Inflammatory macrophage treated with lipopolysaccharide for 4 hours (primary cell): ENCODE measurements at places on chromosomes 6 and 20.

DNA sequence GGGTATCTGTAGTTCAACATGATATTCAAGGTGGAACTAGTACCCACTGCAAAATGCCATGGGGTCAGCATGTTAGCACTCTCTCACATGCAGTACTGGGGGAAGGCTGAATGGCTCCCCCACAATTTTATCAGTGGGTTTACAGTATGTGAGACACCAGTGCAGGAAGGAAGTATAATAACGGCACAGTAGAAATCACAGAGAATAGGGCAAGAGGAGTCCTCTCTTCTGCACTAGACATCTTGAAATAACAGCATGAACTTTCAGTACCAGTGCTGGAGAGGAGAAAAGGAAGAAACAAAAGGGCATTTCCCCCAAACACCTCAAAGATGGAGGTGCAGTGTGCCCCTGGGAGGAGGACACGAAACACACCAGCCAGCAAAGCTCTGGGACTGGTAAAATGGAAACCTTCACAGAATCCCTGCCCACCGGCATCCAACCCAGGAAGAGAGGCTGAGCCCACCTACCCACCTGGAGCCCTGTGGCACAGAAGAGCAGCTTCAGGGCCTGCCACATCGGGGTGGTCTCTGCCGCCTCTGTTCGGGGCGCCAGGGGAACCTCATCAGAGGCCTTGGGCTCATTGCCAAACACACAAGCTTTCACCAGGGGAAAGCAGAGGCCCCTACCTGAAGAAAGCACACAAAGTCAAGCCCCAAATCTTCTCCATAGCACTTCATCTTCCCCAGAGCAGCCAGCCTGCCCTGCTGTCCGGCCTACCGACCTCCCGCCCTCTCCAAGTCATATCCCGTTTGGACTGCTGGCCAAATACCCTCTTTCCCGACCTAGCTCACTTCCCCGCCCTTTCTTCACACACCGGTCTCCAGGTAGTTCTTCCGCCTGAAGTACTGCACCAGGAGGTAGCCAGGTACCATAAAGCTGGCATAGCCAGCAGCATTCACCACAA, 1.2 kb downstream of the SLC35B2 start:
- DNase-seq = no peak

- peak; percentile 8 for DNase-seq
Observed at GRCh38 chr6:16512544-16513290, 248.5 kb downstream of the ATXN1 start.

DNA sequence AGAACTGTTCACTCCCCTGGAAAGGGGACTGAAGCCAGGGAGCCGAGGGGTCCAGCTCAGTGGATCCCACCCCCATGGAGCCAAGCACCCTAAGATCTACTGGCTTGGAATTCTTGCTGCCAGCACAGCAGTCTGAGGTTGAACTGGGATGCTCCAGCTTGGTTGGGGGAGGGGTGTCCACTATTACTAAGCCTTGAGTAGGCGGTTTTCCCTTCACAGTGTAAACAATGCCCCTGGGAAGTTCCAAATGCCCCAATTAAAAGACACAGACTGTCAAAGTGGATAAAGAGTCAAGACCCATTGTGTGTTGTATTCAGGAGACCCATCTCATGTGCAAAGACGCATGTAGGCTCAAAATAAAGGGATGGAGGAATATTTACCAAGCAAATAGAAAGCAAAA, 150.2 kb downstream of the LPA start:
- DNase-seq = no peak

GRCh38 chr6:111739257-111739696, 133.6 kb upstream of the TRAF3IP2 start:
- peak; percentile 44 for DNase-seq

DNA sequence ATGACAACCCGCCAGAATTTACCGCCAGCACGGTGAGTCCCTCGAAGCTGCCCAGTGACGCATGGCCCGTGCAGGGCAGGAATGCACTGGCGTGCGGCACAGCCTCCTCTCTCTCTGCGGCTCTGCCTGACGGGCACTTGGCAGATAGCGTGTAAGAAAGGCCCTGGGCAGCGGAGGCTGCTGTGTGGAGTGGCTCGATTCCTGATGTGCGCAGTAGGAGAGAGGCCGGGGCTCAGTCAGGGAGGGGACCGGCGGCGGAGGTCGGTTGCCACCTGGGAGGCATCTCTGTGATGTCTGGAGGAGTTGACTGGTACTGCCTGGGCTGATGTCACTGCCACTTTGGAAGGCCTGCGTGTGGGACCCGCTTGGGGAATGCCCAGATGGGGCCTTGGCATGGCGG, 170.7 kb downstream of the TAF4 start:
- no peak for DNase-seq

DNA sequence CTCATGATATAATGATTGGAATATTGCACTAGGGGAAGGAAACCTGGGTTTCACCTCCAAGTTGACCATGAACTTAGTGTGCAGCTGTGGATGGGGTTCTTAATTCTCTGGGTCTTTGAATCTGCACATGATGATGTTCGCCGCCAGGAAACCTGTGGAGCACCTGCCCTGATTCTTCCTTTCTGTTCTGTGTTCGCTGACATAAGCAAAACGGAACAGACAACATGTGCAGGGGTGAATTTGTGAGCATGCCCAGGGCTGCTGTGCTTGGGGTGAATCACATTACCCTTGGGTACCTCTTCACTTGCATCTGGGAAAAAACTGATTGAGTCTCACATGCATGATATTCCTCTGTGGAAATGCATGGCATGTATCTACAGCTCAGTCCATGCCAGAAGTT, 48.8 kb downstream of the CAP2 start:
- DNase-seq = no peak

- peak; percentile 53 for DNase-seq
Observed at GRCh38 chr6:2971420-2972218, at the start of gene SERPINB6. SERPINB6 (minus strand) TSS chr6:2971567; CDS start chr6:2959332, 12,235 bp downstream.

DNA sequence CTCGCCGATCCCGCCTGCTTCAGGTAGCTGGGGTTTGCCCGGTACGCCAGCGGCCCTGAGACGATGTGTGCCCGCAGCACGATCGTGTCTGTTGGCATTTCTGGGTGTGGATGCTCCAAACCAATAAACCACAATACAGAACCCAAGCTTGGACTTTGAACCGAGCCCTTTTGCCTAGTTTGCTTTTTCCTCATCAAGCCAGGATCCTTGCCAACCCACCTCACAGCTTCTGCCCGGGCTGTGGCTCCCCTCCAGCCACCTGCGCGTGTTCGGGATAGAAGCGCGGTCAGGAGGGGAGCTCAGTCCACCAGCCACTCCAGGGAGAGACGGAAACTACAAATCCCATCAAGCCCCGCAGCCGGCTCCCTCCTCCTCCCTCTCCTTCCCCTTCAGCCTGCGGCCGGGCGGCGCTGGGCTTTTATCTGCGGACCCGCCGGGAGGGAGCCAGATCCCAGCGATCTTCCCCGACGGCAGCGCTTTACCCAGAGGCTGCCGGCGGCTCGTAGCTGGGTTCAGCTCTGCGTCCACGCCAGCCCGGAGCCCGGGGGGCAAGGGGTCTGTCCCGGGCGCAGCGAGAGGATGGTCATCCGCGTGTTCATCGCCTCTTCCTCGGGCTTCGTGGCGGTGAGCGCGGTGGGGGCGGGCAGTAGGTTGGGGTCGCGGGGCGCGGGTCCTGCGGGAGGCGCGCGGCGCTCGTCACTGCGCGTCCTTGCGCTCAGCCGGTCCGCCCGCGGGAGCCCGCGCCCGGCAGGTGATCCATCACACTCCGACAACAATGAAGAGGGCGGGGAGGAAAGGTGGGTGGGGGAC, at the start of gene SH3BGRL2:
TSS of gene SH3BGRL2 (plus strand) at position 447 of the 810 bp plus-strand sequence. CDS start at position 580, 133 bp downstream.
- DNase-seq = peak; percentile 33

DNA sequence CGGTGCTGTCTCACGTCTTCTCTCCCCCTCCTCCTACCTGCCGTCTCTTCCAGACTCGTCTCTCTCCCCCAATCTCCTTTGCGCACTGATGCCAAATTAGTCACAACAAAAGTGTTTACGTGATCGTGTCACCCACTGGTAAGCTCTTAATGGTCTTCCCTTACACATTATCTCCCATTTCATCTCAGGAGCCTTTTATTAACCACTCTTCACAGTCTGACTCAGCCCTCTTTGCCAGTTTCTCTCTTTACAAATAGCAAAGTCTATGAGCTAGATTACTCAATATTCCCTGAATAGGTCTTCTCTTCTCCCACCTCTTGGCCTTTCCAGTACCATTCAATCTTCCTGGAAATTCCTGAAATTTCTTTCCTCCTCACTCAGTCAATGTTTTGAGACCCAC, 247.0 kb downstream of the ESR1 start:
- DNase-seq = no peak

- DNase-seq = no peak
Observed at GRCh38 chr20:20712004-20712473, 405 bp downstream of the RALGAPA2 start.

GRCh38 chr20:16111172-16111832, 461.9 kb downstream of the KIF16B start:
- DNase-seq = no peak

GRCh38 chr6:155909710-155910109, 454.1 kb upstream of the NOX3 start:
- no peak for DNase-seq

DNA sequence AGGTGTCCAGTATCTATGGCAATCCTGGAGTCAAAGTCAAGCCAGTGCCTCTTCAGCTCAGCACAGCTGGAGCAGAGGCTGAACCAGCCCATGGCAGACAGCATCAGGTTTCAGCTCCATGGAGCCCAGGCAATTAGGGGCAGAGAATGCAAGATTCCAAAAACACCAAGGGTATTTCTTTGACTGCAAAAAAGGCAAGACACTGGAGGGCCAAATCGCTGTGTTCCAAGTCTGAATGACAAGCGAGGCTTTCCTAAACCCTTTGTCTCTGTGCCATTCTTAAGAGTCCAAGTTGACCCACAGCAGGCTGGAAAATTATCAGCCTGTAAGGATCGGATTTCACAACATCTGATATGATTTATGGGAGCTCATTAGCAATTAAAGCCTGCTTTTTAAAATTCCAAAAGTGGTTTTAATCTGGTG, 49.7 kb upstream of the TGM3 start:
- DNase-seq = no peak

- DNase-seq = no peak
Observed at GRCh38 chr6:131980791-131981623, 29.8 kb upstream of the CCN2 start.

GRCh38 chr6:52304983-52305390, 20.4 kb upstream of the MCM3 start:
- peak; percentile 94 for DNase-seq

DNA sequence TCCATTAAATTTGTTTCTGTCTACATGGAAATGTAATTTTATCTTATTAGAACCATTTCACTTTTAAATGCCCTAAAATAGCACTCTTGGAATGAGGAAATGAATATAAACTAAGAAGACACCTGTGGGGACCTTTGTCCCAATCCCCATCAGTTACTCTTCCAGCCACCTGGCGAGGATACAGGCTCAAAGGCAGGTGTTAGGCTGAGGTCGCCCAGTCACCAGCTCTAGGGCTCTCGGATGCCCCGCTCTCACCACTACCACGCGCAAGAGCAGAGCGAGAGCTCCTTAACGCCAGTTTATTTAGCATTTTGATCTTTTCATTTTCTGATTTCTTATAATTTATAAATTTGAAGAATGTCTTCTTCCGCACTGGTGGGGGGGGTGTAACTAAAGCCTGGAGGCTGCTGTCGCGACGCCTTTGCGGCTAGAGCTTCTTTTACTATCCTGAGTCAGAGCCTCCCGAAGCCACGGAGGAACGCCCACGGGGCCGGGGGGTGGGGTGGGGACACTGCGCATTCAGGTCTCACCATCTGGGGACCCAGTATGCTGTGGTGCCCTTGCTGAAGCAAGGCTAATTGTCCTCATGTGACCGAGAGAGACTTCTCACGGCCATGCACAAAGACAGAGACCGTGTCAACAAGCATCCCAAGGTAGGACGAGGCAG, 38.7 kb upstream of the AFDN start:
- DNase-seq = no peak

- no peak for DNase-seq
Observed at GRCh38 chr6:147675281-147675680, 166.8 kb downstream of the SAMD5 start.

- no peak for DNase-seq
Observed at GRCh38 chr6:76708641-76709331, 636.3 kb upstream of the IMPG1 start.

- DNase-seq = no peak
Observed at GRCh38 chr6:30893001-30893591, 8.8 kb downstream of the DDR1 start.

- DNase-seq = peak; percentile 25
Observed at GRCh38 chr6:5025911-5026819, 22.3 kb upstream of the RPP40 start.

DNA sequence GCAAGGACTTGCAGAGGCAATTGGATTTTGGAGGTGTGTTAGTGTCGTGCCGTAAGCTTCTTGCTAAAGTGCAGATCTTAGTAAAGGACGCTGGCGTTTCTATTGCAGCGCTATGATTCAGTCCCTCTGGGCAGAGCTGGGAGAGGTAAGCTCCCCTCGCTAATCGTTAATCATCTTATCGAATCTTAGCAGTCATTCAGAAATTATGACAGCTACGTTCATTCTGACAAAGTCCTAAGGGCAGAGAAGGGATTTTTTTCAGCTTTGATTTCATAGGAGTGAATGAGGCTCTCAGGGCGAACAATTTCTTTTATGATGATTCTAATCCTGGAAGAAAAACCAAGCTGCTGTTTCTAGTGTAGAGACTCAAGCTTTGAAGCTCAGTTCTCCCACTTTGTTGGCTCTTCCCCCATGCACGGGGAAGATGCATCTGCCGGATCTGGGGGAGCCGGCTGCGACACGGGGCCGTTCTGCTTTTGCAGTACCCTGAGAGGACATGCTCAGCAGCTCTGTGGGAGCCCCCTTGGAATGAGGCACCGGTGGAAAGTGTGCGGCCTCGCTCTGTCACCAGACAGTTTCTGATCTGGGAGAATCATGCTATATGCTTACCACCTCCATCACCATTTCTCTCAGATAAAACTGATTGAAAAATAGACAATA, 79.1 kb upstream of the SLC22A23 start:
- DNase-seq = no peak

DNA sequence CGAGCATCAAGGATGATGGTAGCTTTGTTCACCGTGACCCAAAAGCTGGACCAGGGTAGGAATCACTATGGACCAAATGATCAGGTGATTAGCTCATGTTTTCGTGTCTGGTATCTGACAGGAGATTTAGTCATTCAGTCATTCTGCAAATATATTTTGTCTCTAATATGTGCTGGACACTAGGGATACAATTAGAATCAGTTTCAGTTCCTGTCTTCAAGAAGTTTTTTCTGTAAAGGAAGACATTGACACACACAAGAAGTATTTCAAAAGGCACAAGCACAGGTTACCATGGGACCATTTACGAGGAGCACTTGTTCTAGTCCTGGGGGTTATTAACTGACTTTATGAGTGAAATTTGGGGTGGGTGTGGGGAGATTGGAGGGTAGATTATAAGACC, 244.9 kb downstream of the HIVEP2 start:
- DNase-seq = peak; percentile 89
